ENCODE measurements at places on chromosomes 4 and X. TPM values are rescaled to one million over a fixed set of nuclear protein-coding genes. Genes with fewer than 3 reads are reported as not detected.
A peak's percentile ranks its signal among the peaks of the same experiment; 100 is the strongest.

The RBM47 gene
- total RNA-seq, result 0.86 TPM

The GAGE12F gene
- not detected for total RNA-seq

The SRPX2 gene
- 44.1 TPM for total RNA-seq

The MTNR1A gene
- total RNA-seq, result not detected

The PRSS12 gene
- total RNA-seq, result 19.3 TPM

The FGFBP2 gene
- total RNA-seq, result not detected

The PPA2 gene
- total RNA-seq, result 103 TPM

GRCh38 chrX:5876984-5877596 lies 351.6 kb downstream of the NLGN4X start:
- peak; percentile 3 for DNase-seq

GRCh38 chr4:56286763-56287162 lies 100.5 kb downstream of the AASDH start:
- DNase-seq, result no peak

- no peak for DNase-seq
Measured at GRCh38 chr4:189840356-189840755, 100.3 kb upstream of the FRG1 start.

- DNase-seq, result peak; percentile 28
Measured at GRCh38 chr4:122458625-122459024, 2.1 kb upstream of the IL2 start.

DNA sequence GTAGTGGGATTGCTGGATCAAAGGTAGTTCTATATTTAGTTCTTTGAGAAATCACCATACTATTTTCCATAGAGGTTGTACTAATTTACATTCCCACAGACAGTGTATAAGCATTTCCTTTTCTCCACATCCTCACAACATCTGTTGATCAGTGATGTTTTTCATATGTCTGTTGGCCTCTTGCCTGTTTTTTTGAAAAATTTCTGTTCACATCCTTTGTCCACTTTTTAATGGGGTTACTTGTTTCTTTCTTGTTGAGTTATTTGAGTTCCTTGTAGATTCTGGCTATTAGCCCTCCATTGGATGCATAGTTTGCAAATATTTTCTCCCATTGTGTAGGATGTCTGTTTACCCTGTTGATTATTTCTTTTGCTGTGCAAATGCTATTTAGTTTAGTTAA lies 72.6 kb downstream of the STOX2 start:
- no peak for DNase-seq

GRCh38 chr4:183337349-183337748 lies 15.1 kb upstream of the CLDN24 start:
- no peak for DNase-seq

DNA sequence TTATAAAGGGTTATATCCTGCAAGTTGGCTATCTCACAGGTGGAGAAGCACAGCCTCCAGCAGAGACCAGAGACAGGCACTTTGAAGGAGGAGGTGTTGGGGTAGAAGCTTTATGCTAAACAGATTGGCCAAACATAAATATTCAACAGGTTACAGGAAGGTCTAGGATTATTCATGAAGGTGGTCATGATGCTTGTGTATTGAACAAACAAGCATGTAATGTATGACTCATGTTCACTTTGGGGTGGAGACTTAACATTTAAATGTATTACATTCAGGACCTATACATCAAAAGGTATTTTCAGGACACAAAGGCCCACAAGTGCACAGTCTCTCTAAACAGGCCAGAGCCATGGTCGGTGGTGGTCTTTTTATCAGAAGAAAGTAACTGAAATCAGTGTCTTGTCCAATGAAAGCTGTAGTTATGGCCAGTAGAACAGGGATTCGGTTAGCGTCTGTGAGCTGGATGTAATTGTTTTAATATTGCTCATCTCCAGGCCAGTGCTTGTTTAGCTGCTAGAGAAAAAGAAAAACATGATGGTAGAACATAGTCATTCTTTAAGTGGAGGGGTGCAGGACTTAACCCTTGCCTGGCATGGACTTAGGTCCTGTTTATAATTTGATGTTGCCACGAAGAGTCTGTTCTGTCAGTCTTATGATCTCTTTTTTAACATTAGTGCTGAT lies 555.2 kb upstream of the PCDH10 start:
- no peak for DNase-seq

DNA sequence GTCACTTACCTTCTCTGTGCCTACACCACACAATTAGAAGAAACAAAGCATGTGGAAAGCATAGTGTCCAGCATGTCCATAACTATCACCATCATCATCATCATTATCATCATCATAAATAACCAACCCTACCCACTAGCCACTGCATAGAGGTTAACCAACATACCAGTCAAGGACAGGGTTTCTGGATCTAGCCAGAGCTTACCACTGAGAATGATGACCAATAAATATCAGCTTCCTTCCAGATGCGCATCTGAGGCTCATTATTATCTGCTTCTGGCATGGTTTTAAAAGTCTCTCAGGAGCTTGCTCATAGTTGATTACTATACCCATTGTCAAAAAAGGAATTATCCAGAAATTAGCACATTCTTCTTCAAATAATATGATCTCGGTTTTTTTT lies 25.5 kb upstream of the MYOZ2 start:
- DNase-seq, result no peak

DNA sequence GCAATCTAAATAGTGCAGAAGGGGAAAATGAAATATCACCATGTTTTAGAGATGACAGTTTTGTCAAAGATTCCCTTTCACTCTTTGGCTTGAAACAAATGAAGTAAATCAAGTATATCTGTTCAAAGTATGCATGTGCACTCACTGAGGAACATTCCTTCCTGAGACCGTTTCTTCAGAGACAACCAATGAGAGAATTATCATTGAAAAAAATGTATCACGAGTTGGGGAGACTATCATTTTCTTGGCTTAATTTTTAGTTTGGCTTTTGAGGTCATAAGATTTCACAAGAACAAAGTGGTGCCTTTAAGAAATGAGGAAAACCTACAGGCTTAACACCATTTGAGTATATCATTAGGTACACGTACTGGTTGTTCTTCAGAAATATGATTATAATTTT lies 56.3 kb downstream of the PCDH7 start:
- DNase-seq, result no peak

DNA sequence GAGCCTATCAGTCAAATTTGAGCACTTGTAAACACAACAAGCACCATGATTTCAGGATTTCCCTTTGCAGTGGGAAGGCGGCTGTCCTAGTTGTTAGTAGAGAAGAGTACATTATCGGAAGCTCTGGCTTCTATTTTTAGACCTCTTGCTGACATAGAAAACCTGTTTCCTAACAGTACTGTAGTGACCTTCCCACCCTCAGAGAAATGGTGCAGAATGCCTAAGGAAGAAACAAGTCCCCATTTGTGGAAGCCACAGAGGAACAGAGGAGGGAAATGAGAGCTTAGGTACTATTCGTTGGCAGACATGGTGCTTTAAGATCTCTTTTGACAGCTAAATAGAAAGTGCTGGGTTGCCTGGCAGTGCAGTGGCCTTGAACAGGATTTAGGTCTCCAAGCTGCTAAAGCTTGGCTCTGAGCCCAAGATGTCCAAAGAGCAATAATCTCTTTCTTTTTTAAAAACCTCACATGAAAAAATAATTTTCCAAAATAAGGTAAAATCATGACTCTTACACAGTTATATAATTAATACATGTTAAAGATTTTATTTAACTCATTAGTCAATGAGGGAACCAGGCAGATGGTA lies 24.9 kb downstream of the GLRA2 start:
- DNase-seq, result no peak

GRCh38 chrX:48827654-48827968 lies 1.3 kb downstream of the ERAS start:
- no peak for DNase-seq

DNA sequence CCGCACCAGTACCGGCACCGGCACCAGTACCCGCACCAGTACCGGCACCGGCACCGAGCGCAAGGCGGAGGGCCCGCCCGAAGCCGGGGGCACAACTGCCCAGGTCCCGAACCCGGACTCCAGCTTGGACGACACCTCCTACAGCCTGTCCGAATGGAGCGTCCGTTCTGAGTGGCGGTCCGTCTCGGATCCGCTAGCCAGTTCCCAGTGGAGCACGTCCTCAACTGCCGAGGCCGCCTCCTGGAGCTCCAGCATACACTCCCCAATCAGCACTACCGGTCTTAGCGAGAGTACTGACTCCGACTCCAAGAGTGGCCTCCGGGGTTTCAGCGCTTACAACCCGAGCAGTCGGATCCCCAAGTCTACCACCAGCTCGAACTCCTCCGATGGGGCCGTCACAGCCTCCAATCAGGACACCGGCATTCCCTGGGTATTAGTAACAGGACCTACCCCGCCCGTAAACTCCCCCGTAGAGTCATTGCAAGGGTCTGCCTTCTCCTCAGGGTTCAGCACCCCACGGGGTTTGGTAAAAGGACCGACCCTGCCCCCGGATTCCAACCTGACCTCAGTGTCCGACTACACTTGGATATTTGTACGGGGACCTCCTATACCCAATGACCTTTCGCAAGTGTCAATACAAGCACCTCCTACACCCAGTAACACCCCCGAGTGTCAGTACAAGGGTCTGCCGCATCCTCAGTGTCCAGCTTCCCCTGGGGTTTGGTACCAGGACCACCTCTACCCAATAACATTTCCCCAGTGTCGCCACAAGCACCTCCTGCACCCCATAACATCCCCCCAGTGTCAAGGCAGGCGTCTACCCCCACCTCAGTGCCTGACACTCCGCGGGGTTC lies 721 bp upstream of the MAOA start:
- DNase-seq, result peak; percentile 41

DNA sequence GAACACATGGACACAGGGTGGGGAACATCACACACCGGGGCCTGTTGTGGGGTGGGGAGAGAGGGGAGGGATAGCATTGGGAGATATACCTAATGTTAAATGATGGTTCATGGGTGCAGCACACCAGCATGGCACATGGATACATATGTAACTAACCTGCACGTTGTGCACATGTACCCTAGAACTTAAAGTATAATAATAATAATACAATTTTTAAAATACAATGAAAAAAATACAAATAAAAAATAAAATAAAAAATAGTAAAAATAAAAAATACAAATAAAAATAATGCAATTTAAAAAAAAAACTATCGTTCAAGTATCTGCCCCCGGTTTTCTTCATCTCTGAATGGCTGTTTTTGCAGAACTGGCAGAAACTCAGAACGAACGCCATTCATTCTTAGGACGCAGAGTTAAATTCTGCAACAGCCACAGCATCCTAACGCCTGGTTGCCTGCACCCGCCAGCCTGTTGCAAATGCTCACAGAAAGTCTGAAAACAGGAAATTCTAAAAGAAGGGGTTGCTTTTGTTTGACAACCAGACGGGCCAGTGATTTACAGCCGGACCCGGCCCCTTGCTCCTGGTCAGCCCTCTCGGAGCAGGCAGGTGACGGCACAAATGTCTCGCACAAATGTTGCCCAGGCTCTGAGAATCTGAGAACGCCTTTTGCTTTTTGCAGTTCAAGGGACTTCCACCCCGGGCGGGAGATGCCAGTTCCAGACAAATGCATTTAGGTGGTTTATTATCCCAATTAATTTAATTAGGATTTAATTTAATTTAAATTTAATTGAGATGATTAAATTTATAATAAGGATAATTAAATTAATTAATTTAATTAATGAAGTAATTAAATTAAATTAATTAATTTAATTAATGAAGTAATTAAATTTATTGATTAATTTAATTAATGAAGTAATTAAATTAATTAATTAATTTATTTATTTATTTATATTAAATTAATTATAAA lies 47.8 kb downstream of the CRLF2 start:
- DNase-seq, result no peak

GRCh38 chr4:8315435-8316250 lies 46.1 kb downstream of the HTRA3 start:
- DNase-seq, result peak; percentile 88

- DNase-seq, result no peak
Measured at GRCh38 chr4:183961795-183962194, 56.7 kb downstream of the STOX2 start.

- no peak for DNase-seq
Measured at GRCh38 chr4:10011885-10012284, 9.4 kb downstream of the SLC2A9 start.

DNA sequence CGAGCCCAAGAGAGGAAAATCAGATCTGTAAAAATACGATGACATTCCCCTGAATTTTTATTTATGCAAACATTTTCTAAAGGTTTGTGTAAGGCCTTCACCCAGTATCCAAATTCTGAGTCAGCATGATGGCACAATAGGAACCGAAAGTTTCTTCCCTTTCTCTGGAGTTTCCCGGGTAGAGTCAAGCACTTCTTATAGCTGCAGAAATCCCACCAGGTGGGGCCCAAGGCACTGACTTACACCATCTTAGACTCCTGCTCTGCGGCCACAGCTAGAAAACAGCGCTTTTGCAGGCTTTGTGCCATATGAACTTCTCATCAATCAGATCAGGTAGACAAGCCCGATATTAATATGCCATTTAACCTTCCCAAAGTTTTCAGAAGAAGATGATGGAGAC lies 13.4 kb downstream of the LEF1 start:
- no peak for DNase-seq

- DNase-seq, result no peak
Measured at GRCh38 chr4:137663251-137664045, 131.2 kb upstream of the PCDH18 start.

DNA sequence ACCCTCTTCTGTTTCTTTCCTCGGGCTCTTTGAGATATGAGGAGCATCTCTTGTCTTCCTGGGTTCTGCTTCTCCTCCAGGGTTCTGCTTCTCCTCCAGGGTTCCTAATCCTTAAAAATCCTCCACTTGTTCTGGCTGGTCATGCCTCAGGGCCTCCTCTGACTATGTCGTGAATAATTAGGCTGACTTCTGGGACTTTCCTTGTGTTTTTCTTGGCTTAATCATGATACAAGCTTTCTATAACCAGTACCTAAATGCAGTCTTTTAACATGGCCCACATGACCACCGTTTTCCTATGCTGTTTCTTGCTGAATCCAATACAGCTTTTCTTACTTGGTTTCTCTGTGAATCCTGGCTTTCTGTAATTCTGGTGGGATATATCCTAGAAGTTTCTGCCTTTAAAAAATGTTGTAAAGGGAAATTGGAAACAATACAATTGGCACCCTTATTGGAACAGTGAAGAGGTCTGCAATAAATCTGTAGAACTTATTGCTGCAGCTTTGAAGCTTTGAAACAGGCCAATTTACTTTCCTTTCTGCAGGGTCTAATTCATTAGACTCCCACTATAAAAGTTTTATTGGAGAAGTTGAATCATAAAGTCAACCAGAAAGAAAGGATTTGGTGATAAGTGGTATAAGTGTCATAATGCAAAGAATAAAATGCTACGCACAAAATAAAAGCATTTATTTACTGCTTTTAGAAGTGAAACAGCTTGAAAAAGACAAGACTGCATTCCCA lies 213.1 kb downstream of the UGT8 start:
- no peak for DNase-seq

DNA sequence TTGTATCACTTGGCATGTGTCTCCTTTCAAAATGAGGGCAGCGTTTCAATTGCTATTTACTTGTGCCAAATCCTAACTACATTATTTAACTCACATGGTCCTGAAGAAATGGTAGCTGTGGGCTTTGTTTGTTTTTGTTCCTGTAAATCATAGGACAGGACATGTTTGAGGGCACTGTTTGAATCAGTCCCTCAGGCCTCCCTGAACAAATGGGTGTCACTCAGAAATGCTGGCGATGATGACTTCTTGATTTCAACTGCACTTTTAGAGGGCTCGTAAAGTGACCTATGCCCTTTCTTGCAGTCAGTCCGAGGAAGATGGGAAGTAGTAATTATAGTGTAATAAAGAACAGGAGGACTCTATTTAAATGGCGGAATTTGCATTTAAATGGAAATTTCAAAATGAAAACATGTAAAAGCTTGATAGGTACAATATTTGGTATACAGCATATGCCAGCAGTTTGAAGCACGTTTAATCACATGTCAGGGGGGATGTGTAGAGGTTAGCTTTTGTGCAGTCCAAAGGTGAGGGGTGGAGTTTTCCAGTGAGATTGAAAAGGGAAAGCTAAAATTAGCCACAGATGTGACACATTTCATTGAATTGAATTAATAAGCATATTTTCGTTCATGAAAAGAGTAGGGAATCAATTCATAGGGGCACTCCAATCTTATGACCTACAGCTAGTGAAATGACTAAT lies 1958.7 kb upstream of the IGFBP7 start:
- DNase-seq, result no peak

All from fibroblast of villous mesenchyme (primary cell).